ENCODE measurements at places on chromosomes 11 and 22.
A peak's percentile ranks its signal among the peaks of the same experiment; 100 is the strongest.

DNA sequence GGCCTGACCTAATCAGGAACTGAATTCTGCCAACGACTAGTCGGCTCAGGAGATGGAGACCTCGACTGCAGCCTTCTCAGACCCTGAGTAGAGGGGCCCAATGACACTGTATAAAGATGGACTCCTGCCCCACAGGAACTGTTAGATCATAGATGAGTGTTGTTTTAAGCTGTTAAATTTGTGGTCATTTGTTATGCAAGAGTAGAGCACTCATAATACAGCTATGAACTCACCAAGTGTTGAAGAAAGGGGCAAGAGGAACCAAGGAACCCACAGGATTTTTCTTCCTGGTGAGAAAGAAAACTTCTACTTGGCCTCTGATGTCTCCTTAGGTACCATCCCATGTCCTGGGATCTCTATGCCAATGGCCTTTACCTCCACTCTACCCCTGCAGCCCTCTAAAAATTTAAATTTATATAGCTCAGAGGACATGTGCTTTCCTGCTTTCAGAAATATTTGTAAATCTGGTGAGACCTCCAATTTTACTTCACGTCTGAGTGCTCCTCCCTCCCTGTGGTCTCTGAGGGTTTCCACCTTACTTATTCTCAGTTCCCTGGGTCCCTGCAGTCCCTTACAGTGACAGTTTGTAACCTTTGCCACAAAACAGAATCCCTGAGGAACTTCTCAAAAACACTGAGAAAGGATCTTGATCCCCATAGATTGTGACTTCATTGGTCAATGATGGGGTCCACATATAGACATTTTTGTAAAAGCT, 256.3 kb upstream of the ARHGAP20 start:
- DNase-seq = no peak

- DNase-seq = no peak
These were observed 258.9 kb upstream of the ARHGAP20 start for GRCh38 chr11:110971140-110971539.

GRCh38 chr11:116853461-116854073, 16.1 kb upstream of the APOA1 start:
- DNase-seq = peak; percentile 26

GRCh38 chr11:43576320-43576802, 104.2 kb upstream of the HSD17B12 start:
- DNase-seq = no peak

DNA sequence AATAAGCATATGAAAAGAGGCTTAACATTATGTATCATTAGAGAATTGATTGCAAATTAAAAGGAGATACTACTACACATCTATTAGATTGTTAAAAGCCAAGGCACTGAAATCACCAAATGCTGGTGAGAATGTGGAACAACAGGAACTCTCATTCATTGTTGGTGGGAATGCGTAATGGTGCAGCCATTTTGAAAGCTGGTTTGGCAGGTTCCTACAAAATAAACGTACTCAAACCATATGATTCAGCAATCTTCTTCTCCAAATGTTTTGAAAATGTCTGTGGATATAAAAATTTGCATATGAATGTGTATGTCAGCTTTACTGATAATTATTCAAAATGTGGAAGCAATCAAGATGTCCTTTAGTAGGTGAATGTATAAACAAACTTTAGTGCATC, 176.4 kb upstream of the PLET1 start:
- no peak for DNase-seq

GRCh38 chr22:32579529-32580220, 105.1 kb downstream of the FBXO7 start:
- DNase-seq = no peak

DNA sequence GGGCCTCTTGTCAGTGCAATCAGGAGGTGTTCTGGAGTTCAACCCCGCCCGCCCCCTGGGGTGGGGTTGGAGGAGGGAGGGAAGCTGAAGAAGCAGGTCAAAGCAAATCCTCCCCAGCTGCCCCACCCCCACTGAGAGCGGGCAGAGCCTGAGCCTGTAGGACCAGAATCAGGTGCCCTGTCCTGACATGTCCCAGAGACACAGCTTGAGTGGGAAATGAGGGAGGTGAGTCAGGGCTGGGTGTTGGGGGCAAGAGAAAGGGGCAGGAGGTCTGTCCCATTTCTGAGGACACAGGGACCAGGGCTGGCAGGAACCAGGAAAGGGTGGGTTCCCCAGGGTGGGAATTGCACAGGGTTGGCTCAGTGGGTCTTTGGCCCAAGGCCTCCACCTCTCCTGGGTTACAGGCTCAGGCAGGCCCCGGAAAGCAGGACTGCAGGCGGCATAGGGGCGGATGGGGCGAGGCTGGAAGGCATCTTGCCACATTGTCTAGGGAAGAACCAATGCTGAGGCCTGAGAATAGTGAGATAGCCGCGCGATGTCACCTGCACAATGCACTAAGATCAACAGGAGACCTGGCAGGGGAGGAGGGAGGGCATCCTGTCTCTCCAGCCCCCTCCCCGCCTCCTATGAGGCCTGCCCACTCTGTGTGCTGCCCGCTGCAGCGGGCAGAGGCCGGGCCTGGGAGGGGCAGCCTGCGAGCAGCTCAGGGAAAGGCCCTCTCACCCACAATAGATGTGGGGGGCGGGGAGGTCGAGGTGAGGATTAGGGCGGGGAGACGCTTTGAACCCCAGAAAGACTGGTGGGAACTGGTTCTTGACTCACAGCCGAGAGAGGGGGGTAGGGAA, 32.4 kb downstream of the NECTIN1 start:
- DNase-seq = no peak

- no peak for DNase-seq
These were observed 1491.7 kb upstream of the RAG2 start for GRCh38 chr11:38089726-38090125.

- DNase-seq = no peak
These were observed 28.7 kb downstream of the IGLL1 start for GRCh38 chr22:23551385-23551784.

DNA sequence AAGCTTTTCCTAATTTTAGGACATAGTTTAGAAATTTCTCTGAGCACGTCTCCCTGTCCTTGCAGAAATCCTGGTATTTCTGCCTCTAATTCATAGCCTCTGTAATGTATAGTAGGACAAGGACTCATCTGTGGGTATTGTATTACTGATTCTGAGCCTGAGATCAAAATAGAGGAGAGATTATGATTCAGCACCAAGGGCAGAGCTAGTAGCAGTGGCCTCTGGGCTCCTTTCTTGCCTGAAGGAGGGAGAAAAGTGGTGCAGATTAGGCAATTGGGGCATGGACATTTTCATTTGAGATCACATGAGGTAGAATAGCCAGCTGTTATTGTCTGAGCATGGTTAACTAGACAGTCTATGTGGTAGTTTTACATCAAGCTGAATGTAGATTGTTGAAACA, 2.8 kb downstream of the MADD start:
- no peak for DNase-seq

- no peak for DNase-seq
These were observed 8.1 kb downstream of the PC start for GRCh38 chr11:66950112-66950535.

- DNase-seq = no peak
These were observed 25.1 kb downstream of the CSRP3 start for GRCh38 chr11:19176629-19177186.

DNA sequence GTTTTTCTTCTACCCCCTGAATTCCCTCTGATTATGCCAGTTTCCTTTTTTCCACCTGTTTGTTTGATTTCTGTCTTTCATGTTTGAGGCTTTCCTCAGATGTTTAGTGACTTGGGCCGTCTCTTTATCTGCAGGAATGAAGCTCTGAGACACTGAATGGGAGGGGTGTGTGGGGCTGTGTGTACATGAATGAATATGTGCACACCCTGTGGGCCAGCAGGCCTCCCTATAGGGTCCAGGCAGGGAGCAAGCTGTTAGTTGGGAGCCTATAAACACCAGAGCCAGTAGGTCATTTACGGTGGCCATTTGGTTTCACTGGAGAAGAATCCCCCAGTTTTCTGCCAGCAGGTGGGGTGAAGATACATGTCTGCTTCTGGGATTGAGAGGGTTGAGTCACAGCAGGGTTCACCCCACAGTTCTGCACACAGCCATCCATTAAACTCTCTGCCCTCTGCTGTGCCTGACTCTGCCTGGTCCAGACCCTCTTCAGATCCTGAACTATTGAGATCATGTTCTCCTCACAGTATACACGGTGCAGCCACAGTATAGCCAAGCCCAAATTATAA, 34.8 kb downstream of the BARX2 start:
- no peak for DNase-seq

DNA sequence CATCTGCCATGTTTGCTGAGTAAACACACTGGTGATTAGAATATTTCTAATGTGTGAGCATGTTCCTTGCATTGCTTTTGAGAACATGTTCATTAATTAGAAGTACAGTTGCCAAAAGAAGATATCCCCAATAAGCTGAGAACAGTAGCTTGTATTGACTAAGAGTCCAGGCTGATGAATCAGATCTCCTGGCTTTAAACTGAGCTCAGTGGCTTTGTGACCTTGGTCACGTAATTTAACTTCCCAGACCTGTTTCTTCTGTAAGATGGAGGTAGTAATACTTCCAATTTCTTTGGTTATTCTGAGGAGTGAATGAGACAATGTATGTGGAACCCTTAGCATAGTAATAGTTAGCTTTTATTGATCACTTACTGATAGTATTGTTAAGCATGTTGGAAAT, 61.9 kb downstream of the CYB5R2 start:
- DNase-seq = no peak

GRCh38 chr11:113629562-113629961, 76.5 kb downstream of the TMPRSS5 start:
- DNase-seq = no peak

GRCh38 chr11:16987205-16987568, 27.0 kb downstream of the PLEKHA7 start:
- no peak for DNase-seq

- DNase-seq = no peak
These were observed 1558.6 kb upstream of the RAG2 start for GRCh38 chr11:38156495-38157146.

GRCh38 chr22:19941365-19942082, at the start of the genes COMT and TXNRD2:
COMT (plus strand) TSS chr22:19941772; CDS start chr22:19962527, 20,755 bp downstream.
TXNRD2 (minus strand) TSS chr22:19941818; CDS start chr22:19941803, 15 bp downstream.
- peak; percentile 76 for DNase-seq

DNA sequence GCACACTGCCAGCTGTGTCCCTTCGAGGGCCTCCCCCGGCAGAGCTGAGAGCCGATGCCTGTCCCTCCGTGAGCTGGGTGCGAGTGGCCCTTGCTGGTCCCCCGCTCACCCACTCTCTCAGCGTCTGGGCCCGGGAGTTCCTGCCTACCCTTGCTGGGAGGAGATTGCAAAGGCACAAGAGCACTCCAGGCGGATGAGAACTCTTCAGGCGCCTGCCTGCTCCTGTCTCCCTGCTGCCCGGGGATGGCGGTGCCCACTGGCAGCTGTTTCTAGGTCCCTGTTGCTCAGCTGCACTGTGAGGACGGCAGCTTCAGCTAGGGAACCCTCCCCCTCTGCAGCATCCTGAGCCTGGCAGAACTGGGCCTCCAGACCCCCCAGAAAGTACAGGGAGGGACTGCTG, 61.1 kb downstream of the FLRT1 start:
- DNase-seq = no peak

DNA sequence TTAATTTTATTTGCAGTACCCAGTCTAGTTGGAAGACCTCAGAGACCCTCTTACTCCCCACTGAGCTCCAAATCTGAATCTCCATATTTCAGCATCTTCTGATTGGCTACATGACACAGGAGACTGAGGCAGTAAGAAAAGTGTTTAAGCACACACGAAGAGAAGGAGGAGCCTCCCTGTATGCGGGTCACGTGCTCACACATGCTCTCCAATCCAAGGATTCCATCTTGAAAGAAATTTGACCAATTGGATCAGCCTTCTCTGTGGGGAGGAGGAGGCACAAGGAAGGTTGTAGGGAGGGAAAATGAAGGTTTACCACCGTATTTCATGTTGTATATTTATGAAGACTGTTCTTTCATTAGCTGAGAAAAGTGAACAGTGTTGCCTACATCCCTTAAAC, 1.2 kb downstream of the OR6T1 start:
- no peak for DNase-seq

GRCh38 chr11:8099291-8099899, 18.4 kb downstream of the TUB start:
- DNase-seq = peak; percentile 77

- no peak for DNase-seq
These were observed 29.9 kb downstream of the GLB1L2 start for GRCh38 chr11:134361661-134362060.

DNA sequence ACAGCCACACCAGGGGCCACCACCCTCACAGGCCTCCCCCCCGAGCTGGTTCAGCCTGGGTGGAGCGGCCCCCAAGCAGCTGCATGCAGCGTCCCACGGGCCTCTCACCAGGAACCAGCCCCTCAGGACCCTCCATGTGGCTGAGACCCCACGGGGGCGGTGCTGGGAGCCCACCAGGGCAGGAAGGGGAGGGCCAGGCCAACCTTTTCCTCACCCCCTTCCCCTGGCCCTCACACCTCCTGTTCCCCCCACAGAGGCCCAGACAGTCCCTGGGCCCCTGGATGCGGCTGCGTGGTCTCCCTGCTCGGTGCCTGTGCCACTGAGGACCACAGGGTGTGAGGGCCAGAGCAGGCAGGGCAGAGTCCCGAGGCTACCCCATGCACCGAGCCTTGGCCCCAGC, 46.5 kb downstream of the MOB2 start:
- no peak for DNase-seq

DNA sequence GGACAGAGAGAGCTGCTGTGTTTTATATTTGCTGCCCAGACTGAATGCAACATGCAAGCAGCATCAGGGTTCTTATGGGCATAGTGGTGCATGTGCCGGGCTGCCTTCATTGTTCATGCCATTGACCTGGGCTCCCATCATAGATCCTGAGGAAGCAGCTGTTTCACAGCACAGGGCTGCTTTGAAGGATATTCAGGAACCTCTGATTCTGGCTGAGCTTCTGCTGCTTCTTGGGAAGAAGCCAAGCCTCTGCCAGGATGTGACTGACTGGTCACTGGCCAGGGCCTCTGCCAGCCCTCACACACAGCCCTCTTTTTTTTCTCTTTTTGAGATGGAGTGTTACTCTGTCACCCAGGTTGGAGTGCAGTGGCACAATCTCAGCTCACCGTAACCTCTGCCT, 43.3 kb downstream of the CYB5R2 start:
- no peak for DNase-seq

- no peak for DNase-seq
These were observed 11.1 kb upstream of the VPS37C start for GRCh38 chr11:61172356-61172755.

- DNase-seq = no peak
These were observed 360.9 kb downstream of the OPCML start for GRCh38 chr11:133171374-133171773.

DNA sequence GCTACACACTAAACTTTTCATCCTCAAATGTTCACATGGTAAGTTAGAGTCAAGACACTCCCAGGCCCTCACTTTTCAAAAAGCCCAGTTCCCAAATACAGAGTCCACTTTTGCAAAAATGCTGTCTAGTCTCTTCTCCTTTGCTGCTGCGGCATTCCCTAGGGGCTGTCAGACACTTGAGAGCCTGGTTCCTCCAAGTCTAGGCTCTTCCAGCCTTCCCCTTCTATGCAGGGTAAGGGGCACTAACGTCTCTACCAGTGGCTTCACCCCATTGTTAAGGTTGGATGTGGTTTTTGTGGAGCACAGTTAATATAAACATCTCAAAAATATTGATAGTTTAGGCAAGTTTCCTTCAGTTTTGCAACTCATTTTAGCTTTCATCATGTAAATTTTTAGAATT, 181.5 kb downstream of the KIF18A start:
- DNase-seq = no peak

Measured in CD4-positive, alpha-beta T cell (primary cell).